8988T (cell line): ENCODE measurements at places on chromosomes 7 and 10.

- DNase-seq, result no peak
These were observed at the start of gene C10orf67 for GRCh38 chr10:23344241-23344841. Gene C10orf67 (minus strand): TSS chr10:23344797. CDS start chr10:23344774, 23 bp downstream.

DNA sequence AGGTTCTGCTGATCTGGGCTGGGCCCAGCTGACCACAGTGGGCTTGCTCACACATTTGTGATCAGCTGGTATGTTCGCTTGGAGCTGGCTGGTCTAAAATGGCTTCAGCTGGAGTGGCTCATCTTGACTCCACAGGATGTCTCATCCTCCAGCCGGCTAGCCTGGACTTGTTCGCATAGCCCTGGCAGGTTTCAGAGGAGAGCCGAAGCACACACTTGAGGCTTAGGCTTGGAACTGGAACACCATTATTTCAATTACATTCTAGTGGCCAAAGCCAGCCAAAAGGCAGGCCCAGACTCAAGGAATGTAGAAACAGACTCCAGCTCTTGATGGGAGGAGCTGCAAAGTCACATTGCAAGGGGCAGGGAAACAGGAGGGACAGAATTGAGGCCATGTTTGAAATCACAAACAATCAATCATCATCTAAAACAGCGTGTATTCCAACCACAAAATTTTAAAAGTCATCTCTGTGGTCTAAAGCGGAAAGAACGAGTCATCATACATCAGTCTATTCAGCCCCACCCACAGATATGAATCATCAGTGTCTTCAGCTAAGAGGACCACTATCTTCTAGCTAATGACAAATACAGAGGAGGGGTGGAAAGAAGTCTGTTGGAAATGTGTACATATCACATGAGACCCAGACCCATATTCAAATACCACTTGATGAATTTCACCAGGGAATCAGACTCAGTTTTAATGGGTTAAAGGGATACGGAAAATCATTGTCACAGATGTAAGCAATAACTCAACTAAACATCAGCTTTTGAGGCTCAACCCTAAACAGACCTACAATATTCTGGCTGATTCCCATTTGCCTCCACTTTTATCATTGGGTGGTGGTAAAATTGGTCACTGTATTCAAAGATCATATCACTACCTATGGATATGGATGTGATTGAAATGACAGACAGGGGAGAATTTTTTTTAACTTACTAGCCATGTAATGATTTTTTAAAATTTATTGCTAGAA lies 139.0 kb upstream of the MKLN1 start:
- DNase-seq, result no peak

GRCh38 chr7:151451626-151452571 lies 12.0 kb upstream of the CRYGN start:
- DNase-seq, result no peak

DNA sequence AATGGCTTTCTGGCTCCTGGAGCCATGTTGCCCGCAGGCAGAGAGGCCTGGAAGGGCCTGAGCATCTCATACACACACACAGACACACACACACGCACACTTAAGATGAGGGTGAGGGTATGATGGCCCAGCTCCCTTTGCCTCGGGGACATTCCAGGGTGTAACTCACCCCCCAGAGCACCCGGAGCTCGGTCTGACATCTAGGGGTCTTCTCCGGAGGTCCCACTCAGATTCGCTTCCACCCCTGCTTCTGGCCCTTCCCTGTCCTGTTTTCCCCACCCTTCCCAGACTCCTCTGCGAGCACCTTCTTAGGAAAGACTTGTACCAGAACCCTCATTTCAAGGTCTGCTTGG lies 304.4 kb downstream of the GRID1 start:
- DNase-seq, result no peak

DNA sequence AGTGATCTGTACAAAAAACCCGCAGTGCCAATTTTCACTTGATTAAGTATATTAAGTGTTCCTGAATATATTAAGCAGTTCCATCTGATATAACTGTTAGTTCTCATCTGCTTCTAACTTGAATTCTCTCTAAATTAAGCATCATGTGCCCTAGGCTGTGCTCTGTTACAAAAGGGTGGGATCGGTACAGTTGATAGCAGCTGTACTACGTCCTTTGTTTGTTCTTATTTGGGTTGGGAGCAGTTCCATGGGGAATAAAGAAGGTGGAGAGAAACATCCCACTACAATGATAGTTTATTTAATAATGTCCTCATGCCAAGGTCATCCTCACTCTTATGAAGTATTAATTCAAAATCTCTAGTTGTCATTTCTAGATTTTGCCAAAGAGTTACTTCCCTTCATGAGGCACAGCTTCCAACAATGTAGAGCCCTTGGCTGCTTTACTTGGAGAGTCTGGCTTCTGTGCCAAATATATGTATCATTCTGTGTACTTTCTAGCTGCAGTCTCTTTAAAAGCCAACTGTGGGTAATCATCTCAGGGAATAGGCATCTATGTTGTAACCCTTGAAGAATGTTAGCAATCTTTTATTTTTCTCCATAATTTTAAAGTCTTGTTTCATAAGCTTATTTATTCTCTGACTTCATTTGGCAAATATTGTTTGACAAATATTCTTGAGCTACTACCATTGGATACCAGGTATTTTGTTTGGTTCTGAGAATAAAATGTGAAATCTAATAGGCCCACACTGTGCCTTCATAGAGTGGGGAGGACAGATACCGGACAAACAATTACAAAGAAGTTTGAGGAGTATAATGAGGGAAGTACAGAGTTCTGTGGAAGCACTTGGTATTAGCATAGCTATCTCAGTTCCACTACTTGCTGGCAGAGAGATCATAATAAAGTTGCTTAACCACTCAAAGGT lies 22.4 kb upstream of the AHR start:
- DNase-seq, result no peak

GRCh38 chr7:92836489-92836999 lies at the start of gene CDK6:
Gene CDK6 (minus strand): TSS chr7:92836573. CDS start chr7:92833323, 3,250 bp downstream.
- peak; percentile 35 for DNase-seq

DNA sequence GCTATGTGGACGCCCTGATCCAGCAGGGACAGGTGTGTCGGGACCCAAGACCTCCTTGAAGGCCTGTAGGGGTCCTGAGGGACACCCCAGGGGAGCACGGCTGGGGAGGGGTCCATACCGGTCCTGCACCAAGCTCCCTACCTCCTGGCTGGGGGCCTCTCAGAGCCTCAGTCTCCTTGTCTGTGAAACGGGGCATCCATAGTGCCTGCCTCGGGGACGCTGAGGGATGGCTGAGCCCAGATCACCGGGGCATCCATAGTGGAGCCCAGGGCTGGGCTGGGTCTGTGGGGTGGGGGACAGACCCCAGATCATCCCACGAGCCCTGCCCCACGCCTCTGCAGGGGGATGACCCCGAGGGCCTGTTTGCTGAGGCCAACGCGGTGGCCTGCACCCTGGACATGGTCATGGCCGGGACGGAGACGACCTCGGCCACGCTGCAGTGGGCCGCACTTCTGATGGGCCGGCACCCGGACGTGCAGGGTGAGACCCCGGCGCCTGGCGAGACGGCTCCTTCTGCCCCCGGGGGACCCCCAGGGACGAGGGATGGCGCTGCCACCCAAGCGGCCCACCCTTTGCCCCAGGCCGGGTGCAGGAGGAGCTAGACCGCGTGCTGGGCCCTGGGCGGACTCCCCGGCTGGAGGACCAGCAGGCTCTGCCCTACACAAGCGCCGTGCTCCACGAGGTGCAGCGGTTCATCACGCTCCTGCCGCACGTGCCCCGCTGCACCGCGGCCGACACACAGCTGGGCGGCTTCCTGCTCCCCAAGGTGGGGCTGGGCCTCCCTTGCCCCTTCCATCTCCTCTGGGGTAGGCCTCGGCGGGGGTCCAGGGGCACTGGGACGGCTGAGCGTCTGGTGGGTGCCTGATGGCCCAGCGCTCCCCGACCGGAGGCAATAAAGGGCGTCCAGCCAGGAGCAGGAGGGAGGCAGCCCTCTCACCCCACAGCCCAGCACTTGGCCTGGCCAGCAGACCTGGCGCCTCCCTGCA lies 4.1 kb downstream of the CYP2W1 start:
- DNase-seq, result no peak

GRCh38 chr10:126478546-126478945 lies 90.3 kb upstream of the ADAM12 start:
- DNase-seq, result no peak

DNA sequence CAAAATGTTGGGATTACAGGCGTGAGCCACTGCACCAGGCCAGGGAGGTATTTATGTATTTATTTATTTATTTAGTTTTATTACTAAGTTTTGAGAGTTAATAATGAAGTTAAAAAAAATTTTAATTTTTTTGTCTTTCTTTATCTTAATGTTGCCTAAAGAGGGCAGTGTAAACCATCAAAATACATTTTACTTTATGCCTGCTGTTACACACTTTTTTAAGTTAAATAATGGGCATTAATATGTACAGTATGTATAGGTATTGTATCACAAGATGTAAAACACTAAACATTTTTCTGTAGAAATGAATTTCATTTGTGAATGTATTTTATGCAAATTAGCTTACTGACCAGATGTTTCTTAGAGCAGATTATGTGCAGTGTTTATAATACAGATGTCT lies 129.4 kb downstream of the AASS start:
- DNase-seq, result no peak

- no peak for DNase-seq
These were observed 528.9 kb downstream of the CNTNAP2 start for GRCh38 chr7:146645383-146645976.

- DNase-seq, result no peak
These were observed 18.0 kb downstream of the DPY19L1 start for GRCh38 chr7:35019179-35019729.

DNA sequence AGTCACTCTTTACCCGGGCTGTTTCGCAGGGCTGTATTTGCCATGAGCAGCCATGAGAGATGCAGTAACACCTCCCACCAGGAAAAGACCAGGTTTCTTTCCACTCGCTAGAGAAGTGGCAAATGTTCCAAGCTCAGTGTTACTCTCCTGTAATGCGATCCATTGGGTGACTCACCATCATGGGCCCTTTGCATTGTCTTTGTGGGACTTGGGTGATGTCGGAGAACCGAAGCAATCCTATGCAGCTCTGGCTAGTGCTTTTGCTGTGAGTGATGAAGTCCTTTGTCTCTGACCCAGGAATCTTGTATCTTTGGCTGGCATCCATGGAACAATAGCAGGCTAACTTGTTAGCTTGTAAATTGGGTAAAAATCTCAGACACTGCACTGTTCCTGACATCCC lies 40.0 kb downstream of the GHRHR start:
- DNase-seq, result no peak

- DNase-seq, result no peak
These were observed 10.1 kb downstream of the CARD11 start for GRCh38 chr7:3033581-3033980.

- DNase-seq, result no peak
These were observed 354.1 kb upstream of the SEMA3A start for GRCh38 chr7:84548366-84549365.

- DNase-seq, result no peak
These were observed 33.0 kb upstream of the RET start for GRCh38 chr10:43043773-43044447.

GRCh38 chr10:14774797-14775196 lies at the start of gene FAM107B:
Gene FAM107B (minus strand): TSS chr10:14774897. CDS start chr10:14774663, 234 bp downstream.
- DNase-seq, result no peak

GRCh38 chr10:113052076-113052830 lies 102.2 kb downstream of the TCF7L2 start:
- DNase-seq, result no peak

DNA sequence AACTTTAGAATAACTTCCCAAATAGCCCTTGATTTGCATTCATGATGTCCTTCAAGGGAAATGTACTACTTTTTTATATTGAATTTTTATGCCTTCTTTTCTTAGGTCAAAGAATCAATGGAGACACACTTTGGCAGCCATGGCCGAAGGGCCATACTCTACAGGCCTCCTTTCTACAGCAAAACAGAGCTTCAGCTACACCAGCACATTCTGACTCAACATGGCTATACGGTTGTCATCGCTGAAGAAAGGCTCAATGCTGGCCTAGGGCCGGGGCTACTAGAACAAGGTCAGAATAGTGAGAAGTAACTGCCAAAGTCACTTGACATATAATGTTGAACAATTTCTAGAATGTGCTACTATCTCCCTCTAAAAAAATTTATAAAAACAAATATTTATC lies 27.0 kb downstream of the CPED1 start:
- DNase-seq, result no peak

DNA sequence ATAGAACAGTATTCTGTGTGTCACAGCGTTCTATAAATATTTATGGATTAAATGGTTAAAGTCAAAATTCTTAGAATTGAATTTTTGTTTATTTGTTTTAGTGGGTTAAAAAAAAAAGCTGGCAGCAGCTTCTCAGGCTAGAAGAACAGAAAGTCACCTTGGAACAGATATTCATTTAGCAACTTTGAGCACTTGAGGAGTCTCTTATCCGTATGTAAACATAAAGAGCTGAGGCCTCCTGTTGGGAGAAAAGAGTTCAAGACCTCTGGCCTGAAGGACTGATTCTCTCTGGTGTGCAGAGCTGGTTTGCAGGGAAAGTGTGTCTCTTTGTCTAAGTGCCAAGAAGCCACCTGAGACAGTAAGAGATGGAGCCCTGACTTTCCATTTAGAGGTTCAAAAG lies 109.9 kb downstream of the HERPUD2 start:
- DNase-seq, result no peak

- DNase-seq, result no peak
These were observed 20.5 kb downstream of the HABP2 start for GRCh38 chr10:113573368-113573767.

DNA sequence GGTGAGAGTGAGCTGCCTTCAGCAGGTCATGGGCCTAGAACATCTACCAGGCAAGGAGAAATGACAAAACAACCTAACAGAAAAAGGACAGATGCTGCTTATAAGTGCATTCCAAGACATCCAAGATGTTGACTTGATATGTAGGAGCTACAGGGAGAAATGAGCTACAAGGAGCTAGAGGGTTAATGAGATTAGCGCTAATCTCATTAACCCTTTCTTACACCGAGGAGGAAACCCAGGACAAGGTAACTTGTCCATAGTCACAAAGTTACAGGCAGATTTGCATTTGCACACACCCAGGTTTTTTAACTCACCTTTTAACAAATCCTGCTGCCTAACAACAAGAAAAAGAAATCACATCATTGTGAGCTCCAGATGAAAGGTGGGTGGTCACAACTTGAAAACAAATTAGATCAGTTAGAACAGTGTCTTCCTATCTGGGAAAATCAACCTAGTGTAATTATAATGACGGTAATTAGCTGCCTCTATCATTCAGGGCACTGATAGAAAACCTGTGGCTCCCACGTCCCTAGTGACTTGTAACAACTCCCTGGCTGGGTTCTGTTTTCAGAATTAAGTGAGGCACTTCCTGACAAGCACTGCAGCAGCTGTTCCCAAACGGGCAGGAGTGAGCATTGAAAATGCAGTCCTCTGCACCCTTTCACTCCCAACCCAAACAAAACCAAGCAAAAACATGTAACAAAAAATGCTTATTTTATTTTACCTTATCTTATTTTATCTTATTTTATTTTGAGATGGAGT lies 5.7 kb downstream of the KIAA1549 start:
- DNase-seq, result no peak

DNA sequence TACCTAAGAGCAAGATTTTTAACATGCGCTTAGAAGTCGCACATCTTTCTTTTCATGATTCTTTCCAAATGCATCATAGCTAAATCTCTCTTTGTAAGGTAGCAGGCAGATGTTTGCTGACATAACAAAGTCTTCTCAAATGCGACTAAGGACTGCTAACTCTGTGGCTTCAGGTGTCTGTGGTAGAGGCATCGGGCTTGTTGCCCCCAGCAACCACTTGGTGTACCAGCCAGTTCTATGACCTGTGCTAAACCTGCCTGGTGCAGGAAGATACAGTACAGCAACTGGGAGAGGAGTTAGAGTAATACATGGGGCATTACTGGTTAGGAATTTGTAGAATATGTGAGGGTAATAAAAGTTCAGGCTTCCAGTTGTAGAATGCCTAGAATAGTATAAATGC lies 654.1 kb downstream of the NRG3 start:
- no peak for DNase-seq
